T-helper 1 cell (primary cell): ENCODE measurements at places on chromosomes 11 and 22.
A peak's percentile ranks its signal among the peaks of the same experiment; 100 is the strongest.

GRCh38 chr22:25750569-25751173 lies 8.7 kb downstream of the MYO18B start:
- peak; percentile 53 for DNase-seq

- DNase-seq, result no peak
These were observed 14.9 kb upstream of the SLC22A6 start for GRCh38 chr11:62999649-63000048.

DNA sequence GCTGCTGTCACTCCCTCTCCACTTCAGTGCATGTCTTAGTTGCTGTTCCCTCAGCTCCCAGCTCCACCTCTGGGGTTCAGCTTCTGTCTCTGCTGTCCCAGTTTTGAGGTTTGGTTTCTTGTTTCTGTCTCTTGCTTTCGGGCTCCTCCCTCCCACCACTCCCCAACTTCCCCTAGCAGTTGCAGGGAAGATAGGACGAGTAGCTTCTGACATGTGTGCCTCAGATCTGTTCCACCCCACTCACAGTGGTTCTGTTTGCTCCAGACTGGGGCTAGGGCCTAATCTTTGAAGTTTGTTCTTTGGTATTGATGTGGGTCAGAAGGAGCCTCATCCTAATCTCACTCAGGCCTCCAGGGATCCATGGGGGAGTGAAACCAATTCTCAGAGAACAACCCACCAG lies 2.6 kb upstream of the RRM1 start:
- DNase-seq, result no peak

- DNase-seq, result no peak
These were observed 195.7 kb downstream of the MIAT start for GRCh38 chr22:26853071-26853470.

GRCh38 chr22:41929418-41929810 lies 2.8 kb upstream of the TNFRSF13C start:
- no peak for DNase-seq

- no peak for DNase-seq
These were observed 23.7 kb downstream of the ARVCF start for GRCh38 chr22:19992921-19993355.

- no peak for DNase-seq
These were observed 64.6 kb downstream of the TRIM44 start for GRCh38 chr11:35727140-35727539.

- no peak for DNase-seq
These were observed 11.0 kb upstream of the SLC36A4 start for GRCh38 chr11:93208663-93209270.
